Upper lobe of right lung (tissue), 1 donor: ENCODE measurements at places on chromosomes 12 and 14. TPM values are rescaled to one million over a fixed set of nuclear protein-coding genes. Genes with fewer than 3 reads are reported as not detected.

DNA sequence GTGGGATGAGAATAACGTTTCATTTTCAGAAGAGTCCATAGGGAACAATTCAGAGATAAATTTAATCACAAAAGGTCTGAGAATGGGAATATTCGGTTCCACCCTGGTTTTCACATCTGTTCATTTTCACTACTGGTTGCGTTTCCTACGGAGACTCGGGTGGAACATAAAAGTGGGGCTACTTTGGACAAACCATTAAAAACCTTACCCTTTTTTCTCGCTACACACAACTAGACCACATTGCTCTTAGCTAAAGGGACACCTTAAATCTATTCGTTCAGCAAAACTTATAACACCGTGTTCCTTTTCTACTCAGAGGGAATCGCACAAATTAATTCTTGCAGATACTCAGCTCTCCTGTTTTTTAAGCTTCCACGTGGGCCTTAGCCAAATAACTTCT lies 1.0 kb upstream of the SUDS3 start:
- H3K4me3 ChIP-seq, result peak overlapping the region; percentile 84
- no peak for DNase-seq
- H3K27ac ChIP-seq, result peak overlapping the region; percentile 97
- H3K4me1 ChIP-seq, result peaks cover 39% of the 10 kb centered on the region
- no peaks in the 10 kb centered on the region for H3K27me3 ChIP-seq

The PLEKHG3 gene
- total RNA-seq, result 34.5 TPM

DNA sequence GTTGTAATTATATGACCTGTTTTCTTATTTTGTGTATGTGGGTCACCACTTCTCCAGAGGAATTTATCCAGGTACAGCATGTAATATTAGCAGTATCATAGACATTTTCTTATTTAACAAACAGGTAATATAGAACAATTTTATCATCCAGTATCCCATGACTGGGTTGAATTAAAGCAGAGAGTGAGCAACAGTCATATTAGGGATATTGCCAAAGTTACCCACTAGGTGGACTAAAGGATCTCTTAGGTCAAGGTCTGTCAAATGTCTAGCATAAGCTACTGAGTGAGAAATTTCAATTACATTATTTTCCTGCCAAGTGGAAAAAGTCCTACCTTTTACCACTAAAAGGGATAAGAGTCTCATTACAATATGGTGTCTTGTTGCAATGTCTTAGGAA lies 62.1 kb upstream of the TRIM9 start:
- DNase-seq, result no peak
- H3K27ac ChIP-seq, result no peak overlapping the region

DNA sequence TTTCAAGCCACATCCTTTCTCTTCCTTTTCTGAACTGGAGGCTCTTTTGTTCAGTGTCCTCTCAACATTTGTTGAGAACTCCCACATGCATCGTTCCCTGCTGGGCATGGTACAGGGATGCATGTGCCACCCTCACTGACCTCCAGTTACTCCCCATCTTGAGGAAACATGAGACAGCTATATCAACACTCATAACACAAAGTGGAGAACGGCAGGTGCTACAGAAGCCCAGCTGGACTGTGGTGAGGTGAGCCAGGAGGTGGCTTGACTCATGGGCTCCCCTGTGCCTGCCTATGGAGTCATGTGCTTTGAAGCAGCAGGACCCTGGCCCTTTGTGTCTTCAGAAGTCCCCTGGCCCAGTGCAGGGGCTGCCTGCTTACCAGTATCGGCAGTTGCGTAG lies 9.7 kb downstream of the MYH6 start:
- no peak overlapping the region for H3K4me3 ChIP-seq
- no peak overlapping the region for H3K27ac ChIP-seq
- H3K36me3 ChIP-seq, result no peaks in the 10 kb centered on the region
- H3K27me3 ChIP-seq, result no peaks in the 10 kb centered on the region

The MYH6 gene
- total RNA-seq, result 3.4 TPM

DNA sequence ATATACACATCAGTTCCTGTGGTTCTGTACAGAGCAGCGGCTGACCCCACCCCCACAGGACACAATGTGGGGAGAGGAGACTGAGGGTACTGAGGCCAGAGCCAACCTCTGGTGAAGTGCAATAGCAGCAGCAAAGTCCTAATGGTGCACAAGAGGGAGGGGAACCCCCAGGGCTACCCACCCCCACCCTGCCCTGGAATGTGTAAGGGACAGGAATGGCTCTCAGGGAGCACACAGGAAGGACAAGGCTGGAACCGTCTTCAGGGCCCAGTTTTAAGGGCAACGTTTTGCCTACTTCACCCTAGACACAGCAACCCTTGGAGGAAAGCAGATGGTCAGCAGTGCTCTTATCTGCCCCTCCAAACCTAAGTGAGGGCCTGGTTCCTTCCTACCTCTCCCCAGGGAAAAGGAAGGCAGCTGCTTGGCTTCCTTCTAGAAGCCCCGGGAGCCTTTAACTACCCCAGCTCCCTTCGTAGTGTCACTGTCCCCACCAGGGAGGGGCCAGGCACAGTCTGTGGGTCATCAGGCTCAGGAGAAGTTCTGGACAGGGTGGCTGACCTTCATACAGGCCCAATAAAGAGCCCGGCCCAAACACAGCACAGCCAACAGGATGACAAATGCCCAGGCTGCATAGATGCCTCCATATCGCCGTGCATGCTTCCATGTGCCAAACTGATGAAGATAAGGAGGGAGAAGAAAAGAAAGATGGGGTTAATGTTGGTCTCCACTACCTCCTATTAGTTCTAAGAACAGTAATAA lies 3.0 kb downstream of the PIP4P1 start:
- no peaks in the 10 kb centered on the region for H3K27me3 ChIP-seq
- H3K36me3 ChIP-seq, result peaks cover 43% of the 10 kb centered on the region
- H3K27ac ChIP-seq, result no peak overlapping the region

The SAMD15 gene
- 0.41 TPM for total RNA-seq

DNA sequence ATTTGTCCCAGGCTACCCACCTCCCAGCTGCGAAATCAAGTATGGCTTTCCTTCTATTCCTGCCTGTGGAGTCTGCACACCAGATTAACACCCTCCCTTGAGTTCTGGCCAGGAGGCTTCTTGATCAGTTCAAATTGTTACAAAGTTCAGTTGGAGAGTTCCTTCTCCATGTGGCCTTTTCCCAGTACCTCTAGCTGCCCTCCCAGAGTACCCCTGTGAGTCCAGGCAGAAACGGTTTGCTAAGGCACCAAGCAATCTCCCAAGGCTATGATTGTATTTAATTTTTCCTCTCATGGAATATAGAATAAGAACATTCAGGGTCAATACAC lies 49.7 kb upstream of the ERGIC2 start:
- no peaks in the 10 kb centered on the region for H3K4me1 ChIP-seq
- H3K4me3 ChIP-seq, result no peak overlapping the region
- H3K27ac ChIP-seq, result no peak overlapping the region
- no peak for DNase-seq
- no peaks in the 10 kb centered on the region for H3K27me3 ChIP-seq
- H3K36me3 ChIP-seq, result no peaks in the 10 kb centered on the region

The FGD4 gene
- 65.5 TPM for total RNA-seq

The SYNDIG1L gene
- 2.9 TPM for total RNA-seq

- peaks cover 17% of the 10 kb centered on the region for H3K27me3 ChIP-seq
- no peak overlapping the region for H3K27ac ChIP-seq
- no peaks in the 10 kb centered on the region for H3K36me3 ChIP-seq
- no peak for DNase-seq
Measured at GRCh38 chr12:111158992-111159391, 209.9 kb downstream of the PHETA1 start.

- peaks cover 12% of the 10 kb centered on the region for H3K4me1 ChIP-seq
- H3K4me3 ChIP-seq, result no peak overlapping the region
- no peak overlapping the region for H3K27ac ChIP-seq
- H3K36me3 ChIP-seq, result no peaks in the 10 kb centered on the region
- DNase-seq, result no peak
- H3K27me3 ChIP-seq, result no peaks in the 10 kb centered on the region
Measured at GRCh38 chr14:96393071-96393691, 1.3 kb downstream of the AK7 start.

DNA sequence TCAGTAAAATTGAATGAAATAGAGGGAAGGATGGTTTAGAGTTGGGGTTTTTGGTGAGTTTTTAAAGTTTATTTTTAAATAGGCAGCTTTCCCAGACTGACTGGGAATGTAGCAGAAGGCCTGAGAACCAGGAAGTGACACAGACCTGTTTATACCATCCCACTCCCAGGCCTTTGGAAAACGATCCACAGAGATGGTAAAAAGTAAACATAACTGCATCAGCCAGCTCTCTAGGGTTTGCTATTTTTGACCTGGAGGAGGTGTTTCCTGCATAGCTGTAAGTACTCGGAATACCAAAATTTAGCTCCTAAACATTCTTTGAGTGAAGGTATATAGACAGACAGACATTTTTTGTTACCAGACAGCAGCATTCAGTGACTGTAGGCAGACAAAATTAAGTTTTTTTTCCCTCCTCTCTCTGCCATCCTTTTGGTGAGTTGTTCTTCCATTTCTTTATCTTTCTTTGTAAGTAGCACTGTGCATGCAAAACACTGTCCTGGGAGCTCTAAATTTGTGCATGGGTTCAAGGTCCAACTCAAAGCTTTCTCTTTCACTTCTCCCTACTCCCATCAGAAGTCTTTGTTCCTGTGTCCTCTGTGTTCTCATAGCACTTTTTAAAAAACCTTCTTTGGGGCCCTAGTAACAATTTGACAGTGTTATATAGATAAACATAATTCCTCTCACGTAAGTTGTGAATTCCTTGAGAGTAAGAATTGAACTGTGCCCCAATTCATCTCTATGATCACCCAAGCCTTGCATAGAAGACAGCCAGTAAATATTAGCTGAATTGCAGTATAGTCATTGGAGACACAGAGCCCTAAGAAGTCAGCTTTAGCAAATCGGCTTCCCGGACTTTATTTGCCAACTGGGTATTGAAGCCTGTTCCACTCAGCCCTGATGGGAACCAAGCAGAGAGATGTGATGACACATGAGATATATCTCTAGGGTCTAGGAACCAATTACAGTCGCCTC lies 37.4 kb downstream of the SUSD6 start:
- no peaks in the 10 kb centered on the region for H3K27me3 ChIP-seq
- no peak for DNase-seq

DNA sequence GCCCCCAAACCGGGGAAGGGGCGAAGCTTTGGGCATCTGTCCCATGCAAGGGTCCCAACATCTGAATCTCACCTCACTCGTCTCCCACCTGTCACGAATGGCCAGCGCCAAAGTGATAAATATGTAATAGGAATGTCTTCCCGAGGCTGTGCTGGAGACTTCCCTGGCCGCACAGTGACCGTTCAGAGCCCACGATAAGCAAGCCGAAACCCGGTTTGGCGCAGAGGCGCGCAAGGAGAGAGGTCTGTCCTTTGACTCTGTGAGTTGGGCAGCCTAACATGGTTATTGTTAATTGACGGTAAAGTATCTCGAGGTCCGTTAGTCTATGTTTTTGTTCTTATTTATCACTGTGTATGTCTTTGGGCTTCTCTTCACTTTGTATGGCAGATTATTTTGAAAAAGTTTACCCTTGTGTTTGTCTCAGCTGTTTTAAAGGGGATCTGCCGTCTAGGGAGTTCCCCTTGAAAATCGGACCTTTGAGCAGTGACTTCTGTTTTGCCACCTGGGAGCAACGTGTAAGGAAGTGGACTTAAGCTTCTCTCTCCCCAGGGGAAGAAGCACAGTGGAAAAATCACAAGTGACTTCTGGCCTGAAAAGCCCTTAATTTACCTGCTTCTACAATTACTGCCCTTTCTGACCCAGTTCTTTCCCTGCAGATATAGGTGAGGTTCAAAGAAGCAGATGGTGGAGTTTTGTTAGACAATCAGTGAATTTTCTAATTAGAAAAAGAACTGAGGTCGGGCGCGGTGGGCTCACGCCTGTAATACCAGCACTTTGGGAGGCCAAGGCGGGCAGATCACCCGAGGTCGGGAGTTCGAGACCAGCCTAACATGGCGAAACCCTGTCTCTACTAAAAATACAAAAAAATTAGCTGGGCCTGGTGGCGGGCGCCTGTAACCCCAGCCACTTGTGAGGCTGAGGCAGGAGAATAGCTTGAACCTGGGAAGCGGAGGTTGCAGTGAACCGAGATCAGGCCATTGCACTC lies 1.1 kb upstream of the TM9SF1 start:
- peak overlapping the region; percentile 100 for H3K27ac ChIP-seq
- no peaks in the 10 kb centered on the region for H3K27me3 ChIP-seq
- H3K4me1 ChIP-seq, result peaks cover 25% of the 10 kb centered on the region
- peaks cover 22% of the 10 kb centered on the region for H3K36me3 ChIP-seq

DNA sequence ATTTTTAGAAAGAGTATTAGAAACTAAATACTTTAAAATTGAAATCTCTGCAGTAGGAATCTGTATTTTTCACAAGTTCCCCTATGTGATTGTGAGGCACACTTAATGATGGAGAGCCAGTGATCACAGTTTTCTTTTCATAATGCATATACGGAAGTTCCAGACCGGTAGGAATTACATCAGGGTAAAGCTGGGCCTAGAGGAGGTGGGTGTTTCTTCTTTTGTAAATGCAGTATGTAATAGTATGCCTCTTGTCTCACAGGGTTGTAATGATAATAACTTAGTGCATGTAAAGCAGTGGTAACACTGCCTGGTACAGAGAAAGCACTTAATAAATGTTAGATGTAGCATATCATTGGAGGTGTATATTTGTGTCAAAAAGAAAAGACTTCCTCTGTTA lies 57.2 kb upstream of the LRTM2 start:
- no peaks in the 10 kb centered on the region for H3K27me3 ChIP-seq
- no peak for DNase-seq
- peaks cover 4% of the 10 kb centered on the region for H3K36me3 ChIP-seq
- no peak overlapping the region for H3K4me3 ChIP-seq
- H3K4me1 ChIP-seq, result no peaks in the 10 kb centered on the region

- H3K4me3 ChIP-seq, result no peak overlapping the region
- H3K36me3 ChIP-seq, result no peaks in the 10 kb centered on the region
- H3K27me3 ChIP-seq, result no peaks in the 10 kb centered on the region
- no peaks in the 10 kb centered on the region for H3K4me1 ChIP-seq
Measured at GRCh38 chr12:44837114-44837755, 38.9 kb downstream of the NELL2 start.

The NTF3 gene
- total RNA-seq, result 0.93 TPM

GRCh38 chr12:71410844-71411243 lies 28.8 kb upstream of the LGR5 start:
- DNase-seq, result no peak
- no peak overlapping the region for H3K27ac ChIP-seq
- no peaks in the 10 kb centered on the region for H3K27me3 ChIP-seq
- H3K4me1 ChIP-seq, result no peaks in the 10 kb centered on the region

DNA sequence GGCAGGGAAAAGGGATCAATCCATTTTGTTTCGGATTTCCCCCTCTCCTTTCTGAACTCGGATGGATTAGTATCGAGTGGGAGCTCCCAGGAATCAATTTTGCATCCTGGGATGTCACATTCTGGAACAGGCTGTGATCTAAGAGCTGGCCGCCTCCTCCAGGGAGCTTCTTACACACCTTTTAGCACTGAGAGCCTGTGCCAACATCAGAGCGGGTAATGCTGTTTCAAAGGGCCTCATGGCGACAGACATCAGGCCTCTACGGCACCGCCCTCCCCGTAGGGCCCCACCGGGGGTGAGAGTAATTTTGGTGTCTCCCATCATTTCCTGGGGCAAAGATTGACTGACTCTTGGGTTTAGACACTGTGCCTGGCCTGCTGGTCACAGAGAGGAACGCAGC lies 2.7 kb downstream of the GALNT9 start:
- no peak for DNase-seq
- H3K4me1 ChIP-seq, result peaks cover 10% of the 10 kb centered on the region
- peaks cover 34% of the 10 kb centered on the region for H3K27me3 ChIP-seq
- no peak overlapping the region for H3K4me3 ChIP-seq
- H3K36me3 ChIP-seq, result no peaks in the 10 kb centered on the region
- H3K27ac ChIP-seq, result no peak overlapping the region
